Muscle of leg (tissue), 16 donors: ENCODE measurements at places on chromosomes 7 and 10. TPM values are rescaled to one million over a fixed set of nuclear protein-coding genes. Genes with fewer than 3 reads are reported as not detected.

The EMX2 gene
- polyA plus RNA-seq = 5.8 TPM

The SORCS3 gene
- polyA plus RNA-seq = 0.12 TPM

The ASIC3 gene
- 5.5 TPM for polyA plus RNA-seq

The LRRD1 gene
- polyA plus RNA-seq = 0.22 TPM

The FAM170B gene
- not detected for polyA plus RNA-seq

The EGR2 gene
- 4.9 TPM for polyA plus RNA-seq

The NKX2-3 gene
- 0.89 TPM for polyA plus RNA-seq

The WEE2 gene
- polyA plus RNA-seq = not detected

The GPR85 gene
- 1.4 TPM for polyA plus RNA-seq

The PLXNA4 gene
- 2.8 TPM for polyA plus RNA-seq

The GNA12 gene
- 24.4 TPM for polyA plus RNA-seq

The TMEM196 gene
- polyA plus RNA-seq = 0.36 TPM

The CLRN3 gene
- 4.4 TPM for polyA plus RNA-seq

The MBL2 gene
- not detected for polyA plus RNA-seq
